A549 treated with Mapracorat at 1 μM for 4 hours (cell line): ENCODE measurements at places on chromosomes 11 and 22. TPM values are rescaled to one million over a fixed set of nuclear protein-coding genes. Genes with fewer than 3 reads are reported as not detected.

The DEPDC5 gene
- 4.3 to 5.6 TPM (median 4.4 TPM) in 5 replicates for total RNA-seq

The TBX1 gene
- 2.7 to 5.0 TPM (median 4.0 TPM) in 5 replicates for total RNA-seq

The CABP7 gene
- total RNA-seq: 0.08 to 0.27 TPM (median 0.10 TPM) in 5 replicates

The AQP11 gene
- total RNA-seq: 0.94 to 1.7 TPM (median 1.6 TPM) in 5 replicates

The GRIA4 gene
- total RNA-seq: not detected in 5 replicates

The TMEM45B gene
- total RNA-seq: 0.07 to 0.22 TPM (median 0.11 TPM) in 3 of 5 replicates, not detected in the others

The ACTN3 gene
- not detected in 5 replicates for total RNA-seq
